ENCODE measurements at places on chromosomes 16 and 17.

- DNase-seq, result no peak
Measured at GRCh38 chr16:450385-450784, 24.9 kb downstream of the RAB11FIP3 start.

- no peak for DNase-seq
Measured at GRCh38 chr16:76956394-76956793, 234.6 kb upstream of the MON1B start.

GRCh38 chr17:77374170-77374936, 233.6 kb downstream of the SEC14L1 start:
- peak; percentile 53 for DNase-seq

- DNase-seq, result no peak
Measured at GRCh38 chr16:67543582-67543981, 15.0 kb downstream of the RIPOR1 start.

- no peak for DNase-seq
Measured at GRCh38 chr16:85759631-85760419, 8.9 kb upstream of the C16orf74 start.

DNA sequence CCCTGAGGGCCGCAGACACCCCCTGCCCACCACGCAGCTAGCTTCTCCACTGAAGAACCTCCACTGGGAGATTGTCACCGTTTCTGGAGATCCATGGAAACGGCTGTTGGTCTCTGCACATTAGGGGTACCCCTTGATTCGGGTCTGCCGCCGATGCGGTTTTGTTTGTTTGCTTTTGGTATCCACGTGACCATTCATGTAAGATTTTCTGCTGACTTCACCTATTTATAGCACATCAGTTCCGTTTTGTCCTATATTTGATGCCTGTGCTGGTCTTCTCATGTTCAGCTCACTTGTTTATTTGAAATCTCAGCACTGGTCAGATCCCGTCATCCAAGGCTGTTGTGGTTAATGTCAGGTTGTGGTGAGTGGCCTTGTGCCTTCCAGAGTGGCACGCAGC, 21.1 kb downstream of the CRAMP1 start:
- DNase-seq, result no peak

DNA sequence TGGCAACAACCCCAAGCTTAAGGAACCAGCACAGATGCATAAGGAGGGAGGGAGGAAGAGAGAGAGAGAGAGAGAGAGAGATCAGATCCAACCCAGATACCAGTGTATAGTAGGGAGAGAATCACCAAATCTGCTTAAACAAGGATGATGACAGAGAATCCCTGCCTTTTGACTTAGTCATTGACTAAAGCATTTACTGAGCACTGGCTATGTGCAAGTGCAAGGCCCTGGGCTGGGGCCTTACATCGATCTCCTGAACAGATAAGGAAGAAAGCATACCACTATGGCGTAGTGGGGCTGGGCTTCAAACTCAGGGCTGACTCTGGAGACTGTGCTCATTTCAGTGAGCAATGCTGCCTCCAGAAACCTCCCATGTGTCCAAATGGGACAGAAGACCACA, 15.8 kb downstream of the TSNAXIP1 start:
- no peak for DNase-seq

GRCh38 chr16:47966325-47966724, 189.5 kb downstream of the ABCC12 start:
- DNase-seq, result no peak

GRCh38 chr16:19645557-19645981, 72.5 kb downstream of the KNOP1 start:
- no peak for DNase-seq

DNA sequence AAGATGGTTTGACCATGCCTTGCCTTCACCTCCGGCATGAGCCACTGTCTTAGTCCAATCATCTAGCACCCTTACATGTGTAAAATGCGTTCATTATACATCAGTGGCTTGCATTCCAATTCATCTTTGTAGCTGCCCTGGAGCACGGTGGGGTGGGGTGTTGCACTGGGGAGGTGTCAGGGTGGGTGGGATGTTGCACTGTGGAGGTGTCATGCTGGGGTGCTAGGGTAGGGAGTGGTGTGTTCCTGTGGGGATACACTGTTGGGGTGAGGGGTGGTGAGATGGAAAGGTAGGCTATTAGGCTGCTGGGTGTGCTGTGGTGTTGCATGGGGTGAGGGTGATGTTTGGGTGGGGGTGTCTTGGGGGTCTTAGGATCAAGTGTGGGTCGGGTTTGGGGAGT, 47.0 kb downstream of the NLRC5 start:
- DNase-seq, result no peak

DNA sequence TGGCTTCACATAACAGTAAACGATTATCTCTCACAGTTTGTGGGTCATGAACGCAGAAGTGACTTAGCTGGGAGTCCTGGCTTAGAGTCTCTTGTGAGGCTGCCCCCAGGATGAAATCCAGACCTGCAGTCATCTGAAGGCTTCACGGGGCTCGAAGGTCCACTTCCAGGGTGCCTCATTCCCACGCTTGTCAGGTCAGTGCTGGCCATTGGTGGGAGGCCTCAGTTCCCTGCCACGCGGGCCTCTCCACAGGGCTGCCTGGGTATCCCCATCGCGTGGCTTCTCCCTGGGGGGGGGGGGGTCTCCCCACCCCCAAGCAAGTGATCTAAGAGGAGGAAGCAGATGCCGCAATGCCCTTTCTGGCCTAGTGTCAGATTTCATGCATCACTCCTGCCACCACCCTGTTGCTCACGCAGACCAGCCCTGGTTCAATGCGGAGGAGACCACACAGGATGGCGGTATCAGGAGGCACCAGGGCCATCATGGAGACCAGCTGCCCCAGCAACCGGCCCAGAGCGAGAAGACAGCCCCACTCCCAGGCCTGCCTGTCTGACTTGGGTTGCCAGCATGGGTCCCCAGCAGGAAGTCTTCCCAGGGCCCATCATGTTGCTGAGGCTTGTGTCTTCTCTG, 77.3 kb upstream of the CDH5 start:
- DNase-seq, result no peak

GRCh38 chr17:69947027-69947759, 127.8 kb upstream of the KCNJ16 start:
- DNase-seq, result no peak

- no peak for DNase-seq
Measured at GRCh38 chr16:75624921-75625334, 1.8 kb upstream of the ADAT1 start.

DNA sequence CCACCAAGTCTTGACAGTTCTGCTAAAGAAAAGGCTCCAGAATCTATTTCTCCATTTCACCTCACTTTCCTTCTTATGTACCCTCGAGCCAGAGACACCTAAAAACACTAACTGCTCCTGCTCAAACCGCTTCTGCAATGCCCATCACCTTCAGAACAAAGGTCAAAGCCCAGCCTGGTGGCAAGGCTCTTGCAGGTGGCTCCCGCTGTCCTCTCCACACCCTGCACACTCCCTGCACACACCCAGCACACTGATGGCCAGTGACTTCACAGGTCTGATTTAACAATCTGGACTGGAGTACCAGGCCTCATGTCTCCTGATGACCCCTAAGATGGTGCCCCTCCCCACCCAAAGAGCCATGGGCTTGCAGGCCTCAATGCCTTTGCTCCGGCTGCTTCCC, 9.8 kb upstream of the C17orf113 start:
- DNase-seq, result no peak

GRCh38 chr16:89695086-89695874, 6.2 kb downstream of the SPATA2L start:
- no peak for DNase-seq

- DNase-seq, result no peak
Measured at GRCh38 chr17:45688353-45688752, 95.8 kb upstream of the CRHR1 start.

- DNase-seq, result no peak
Measured at GRCh38 chr17:2056206-2057174, 1.6 kb downstream of the HIC1 start.

DNA sequence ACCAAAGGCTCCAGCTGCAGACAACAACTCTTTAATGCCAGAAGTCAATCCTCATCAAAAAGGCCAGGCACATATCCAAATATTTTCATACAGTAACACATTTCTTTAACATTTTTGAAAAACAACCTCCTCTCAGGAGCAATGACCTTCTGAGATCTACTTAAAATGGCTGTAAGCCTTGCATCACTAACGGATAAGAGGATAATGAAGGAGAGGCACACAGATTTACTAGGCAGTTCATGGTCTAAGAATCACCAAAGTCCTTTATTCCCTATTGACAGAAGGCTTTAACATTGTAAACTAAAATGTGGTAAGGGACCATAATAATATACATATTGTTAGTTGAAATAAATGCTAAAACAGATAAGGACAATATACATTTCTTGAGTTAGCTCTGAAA, 114.7 kb downstream of the USP32 start:
- DNase-seq, result no peak

DNA sequence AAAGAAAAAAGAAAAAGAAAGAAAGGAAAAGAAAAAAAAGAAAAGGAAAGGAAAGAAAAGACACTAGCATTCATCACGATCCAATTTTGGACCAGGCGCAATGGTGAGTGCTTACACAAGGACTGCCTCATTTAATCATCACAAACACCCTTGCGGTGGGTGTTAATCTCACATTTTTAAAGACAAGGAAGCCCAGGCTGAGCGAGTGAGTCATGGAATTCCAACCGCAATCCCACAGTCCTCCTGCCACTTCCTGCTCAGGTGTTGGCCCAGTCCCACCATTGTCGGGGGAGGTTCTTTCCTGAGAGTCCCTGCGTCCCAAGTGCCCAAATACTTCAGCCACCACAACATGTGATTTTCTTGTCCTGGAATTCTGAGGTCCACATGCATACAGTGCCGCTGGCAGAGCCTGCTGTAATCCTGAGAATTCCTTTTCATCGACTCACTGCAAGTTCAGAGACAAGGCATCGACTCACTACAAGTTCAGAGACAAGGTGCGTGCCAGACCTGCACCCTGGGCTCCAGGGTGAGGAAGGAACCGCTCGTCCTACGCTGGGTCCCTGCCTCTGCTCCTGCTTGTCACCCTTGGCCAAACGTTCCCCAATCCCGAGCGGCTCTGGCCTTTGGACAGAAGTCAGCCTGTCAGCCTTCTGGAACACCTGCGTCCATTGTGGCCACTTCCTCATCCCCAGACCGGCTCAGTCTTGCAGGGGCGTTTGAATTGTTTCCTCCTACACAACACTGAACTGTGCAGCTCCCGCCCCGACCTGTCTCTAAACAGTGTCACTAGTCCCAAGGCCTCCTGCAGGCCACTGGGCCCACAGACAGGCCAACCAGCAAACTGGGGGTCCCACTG, 5.8 kb downstream of the ZG16B start:
- peak; percentile 84 for DNase-seq

DNA sequence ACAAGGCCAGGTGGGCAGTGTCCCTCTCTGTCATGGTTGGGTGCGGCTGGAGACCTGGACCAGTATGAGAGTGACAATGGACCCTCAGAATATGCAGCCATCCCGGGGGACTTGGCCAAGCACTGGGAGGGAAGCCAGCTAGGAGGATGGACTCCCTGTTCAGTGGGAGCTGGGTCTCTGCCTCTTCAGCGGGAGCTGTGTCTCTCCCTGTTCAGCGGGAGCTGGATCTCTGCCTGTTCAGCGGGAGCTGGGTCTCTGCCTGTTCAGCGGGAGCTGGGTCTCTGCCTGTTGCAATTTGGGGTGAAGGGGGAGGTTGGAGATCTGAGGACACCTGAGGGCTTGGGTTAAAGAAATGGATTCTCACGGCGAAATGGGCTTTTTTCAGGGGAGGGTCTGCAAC, 3.8 kb upstream of the PRSS33 start:
- DNase-seq, result no peak

- DNase-seq, result no peak
Measured at GRCh38 chr17:27950995-27951394, 57.8 kb upstream of the LYRM9 start.

DNA sequence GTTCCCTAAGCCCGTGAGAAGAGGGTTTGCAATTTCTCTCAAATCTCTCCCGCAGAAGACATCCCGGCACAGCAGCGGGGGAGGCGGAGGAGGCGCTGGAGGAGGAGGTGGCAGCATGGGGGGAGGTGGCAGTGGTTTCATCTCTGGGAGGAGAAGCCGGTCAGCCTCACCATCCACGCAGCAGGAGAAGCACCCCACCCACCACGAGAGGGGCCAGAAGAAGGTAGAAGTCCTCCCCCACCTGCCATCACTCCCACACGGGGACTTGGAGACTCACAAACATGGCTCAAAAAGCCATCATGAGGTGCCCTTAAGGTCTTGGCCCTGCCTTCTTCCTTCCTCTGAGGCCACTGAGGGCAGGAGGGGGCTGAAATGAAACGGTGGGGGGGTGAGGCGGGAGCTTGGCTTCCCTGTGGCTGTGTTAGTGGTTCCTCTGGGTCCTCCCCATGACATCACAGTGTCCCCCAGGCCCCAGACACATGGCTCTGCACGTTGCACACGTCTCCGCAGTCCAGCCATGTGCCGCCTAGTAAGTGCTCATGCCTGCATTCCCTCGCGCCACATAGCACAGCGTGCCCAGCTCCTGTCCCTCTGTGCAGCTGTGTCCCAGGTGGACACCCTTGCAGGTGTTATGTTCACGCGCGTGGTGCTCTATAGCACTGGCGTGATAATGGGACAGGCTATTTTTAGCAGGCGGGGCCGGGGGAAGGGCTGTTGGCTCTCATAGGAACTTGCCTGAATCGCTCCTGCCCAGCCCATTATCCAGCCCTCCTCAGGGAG, 6.9 kb downstream of the MLLT6 start:
- no peak for DNase-seq

- DNase-seq, result no peak
Measured at GRCh38 chr16:9441012-9441411, 349.6 kb downstream of the HAPSTR1 start.

Data from amniotic stem cell (primary cell).